ENCODE measurements at places on chromosomes 13 and 19.

- no peak for DNase-seq
These were observed 238.2 kb downstream of the B3GLCT start for GRCh38 chr13:31437975-31438374.

- no peak for DNase-seq
These were observed 1596.6 kb downstream of the SLITRK5 start for GRCh38 chr13:89267734-89268133.

GRCh38 chr19:46783670-46784069 lies 4.7 kb downstream of the SLC1A5 start:
- no peak for DNase-seq

GRCh38 chr13:44471686-44472085 lies 98.1 kb downstream of the SERP2 start:
- no peak for DNase-seq

GRCh38 chr19:33254245-33254824 lies 28.7 kb upstream of the SLC7A10 start:
- DNase-seq: no peak

DNA sequence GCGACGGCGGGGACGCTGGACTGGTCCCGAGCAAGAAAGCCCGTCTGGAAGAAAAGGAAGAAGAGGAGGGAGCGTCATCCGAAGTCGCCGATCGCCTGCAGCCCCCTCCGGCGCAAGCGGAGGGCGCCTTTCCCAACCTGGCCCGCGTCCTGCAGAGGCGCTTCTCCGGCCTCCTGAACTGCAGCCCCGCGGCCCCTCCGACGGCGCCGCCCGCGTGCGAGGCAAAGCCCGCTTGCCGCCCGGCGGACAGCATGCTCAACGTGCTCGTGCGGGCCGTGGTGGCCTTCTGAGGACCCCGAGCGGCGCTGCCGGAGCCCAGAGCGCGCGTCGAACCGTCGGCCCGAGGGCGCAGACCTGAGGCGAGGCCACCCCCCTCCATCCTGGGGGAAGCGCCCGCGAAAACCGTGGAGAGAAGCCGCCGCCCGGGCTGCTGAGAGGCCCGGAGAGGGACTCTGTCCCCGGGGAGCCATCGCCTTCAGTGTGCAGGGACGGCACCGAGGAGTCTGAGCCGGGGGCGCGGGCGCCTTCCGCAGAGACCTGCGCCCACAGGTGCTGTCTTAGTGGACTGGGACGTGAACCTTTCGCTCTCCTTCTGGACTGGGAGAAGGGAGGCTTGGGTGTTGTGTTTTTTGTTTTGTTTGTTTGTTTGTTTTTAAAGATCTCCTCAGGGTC lies 3.5 kb downstream of the IER2 start:
- no peak for DNase-seq

DNA sequence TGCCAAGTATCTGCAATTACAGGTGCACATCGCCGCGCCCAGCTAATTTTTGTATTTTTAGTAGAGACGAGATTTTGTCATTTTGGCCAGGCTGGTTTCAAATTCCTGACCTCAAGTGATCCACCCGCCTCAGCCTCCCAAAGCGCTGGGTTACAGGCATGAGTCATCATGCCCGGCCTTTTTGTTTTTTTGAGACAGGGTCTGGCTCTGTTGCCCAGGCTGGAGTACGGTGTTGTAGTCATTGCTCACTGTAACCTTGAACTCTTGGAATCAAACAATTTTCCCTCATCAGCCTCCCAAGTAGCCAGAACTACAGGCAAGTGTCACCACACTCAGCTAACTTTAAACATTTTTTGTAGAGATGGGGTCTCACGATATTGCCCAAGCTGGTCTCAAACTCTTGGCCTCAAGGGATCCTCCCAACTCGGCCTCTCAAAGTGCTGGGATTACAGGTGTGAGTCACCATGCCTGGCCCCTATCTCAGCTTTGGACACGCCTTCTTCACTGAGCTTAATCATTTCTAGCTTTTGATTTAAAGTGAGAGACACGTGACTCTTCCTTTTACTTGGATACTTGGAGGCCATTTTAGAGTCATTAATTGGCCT lies 4.0 kb upstream of the IRGC start:
- DNase-seq: no peak

DNA sequence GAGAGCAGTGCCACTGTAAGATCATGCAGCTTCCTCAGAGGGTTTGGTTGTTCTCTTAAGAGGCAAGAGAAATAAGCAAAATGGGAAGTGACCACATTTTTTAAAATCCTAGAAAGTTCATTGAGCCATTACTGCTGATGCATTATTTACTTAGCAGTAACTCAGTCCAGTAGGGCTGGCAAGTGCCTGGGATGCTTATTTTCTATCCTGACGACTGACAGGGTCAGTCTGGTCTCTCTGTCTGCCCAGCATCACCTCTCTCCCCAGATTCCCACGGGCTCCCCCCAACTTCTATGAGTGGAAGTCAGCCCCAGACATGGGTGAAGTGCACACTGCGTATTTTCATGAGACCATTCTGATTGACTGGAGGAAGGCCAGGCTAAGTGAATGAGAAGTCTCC lies 10.4 kb downstream of the SHISA2 start:
- DNase-seq: no peak

DNA sequence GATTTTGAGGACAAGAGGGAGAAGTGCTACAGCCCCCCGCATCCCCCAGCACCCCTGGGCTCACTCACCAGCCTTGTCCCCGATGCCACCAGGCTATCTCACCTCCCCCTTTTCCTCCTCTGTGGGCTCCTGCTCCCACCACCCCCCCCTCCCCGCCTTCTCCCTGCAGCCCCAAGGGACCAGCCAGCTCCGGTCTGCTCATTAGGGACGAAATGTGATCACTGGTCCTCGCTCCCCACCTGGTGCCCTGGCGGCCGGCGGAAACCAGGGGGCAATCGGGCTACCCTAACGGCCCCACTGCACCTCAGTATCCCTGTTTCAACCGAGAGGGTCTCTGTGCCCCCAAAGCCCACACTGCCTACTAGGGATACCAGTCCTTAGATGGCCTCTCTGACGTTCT lies 2.7 kb downstream of the GPR4 start:
- no peak for DNase-seq

DNA sequence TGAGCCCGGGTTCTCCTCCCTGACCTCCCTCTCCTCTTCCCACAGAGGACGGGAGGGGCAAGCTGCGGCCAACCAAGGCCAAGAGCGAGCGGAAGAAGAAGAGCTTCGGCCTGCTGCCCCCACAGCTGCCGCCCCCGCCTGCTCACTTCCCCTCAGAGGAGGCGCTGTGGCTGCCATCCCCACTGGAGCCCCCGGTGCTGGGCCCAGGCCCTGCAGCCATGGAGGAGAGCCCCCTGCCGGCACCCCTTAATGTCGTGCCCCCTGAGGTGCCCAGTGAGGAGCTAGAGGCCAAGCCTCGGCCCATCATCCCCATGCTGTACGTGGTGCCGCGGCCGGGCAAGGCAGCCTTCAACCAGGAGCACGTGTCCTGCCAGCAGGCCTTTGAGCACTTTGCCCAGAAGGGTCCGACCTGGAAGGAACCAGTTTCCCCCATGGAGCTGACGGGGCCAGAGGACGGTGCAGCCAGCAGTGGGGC lies 162.2 kb downstream of the KDM4B start:
- DNase-seq: no peak

GRCh38 chr19:50573741-50574461 lies 5.7 kb upstream of the LRRC4B start:
- no peak for DNase-seq

- peak; percentile 63 for DNase-seq
These were observed 17.3 kb downstream of the PLD3 start for GRCh38 chr19:40365613-40366401.

- DNase-seq: no peak
These were observed 40.3 kb downstream of the CDADC1 start for GRCh38 chr13:49287995-49288394.

DNA sequence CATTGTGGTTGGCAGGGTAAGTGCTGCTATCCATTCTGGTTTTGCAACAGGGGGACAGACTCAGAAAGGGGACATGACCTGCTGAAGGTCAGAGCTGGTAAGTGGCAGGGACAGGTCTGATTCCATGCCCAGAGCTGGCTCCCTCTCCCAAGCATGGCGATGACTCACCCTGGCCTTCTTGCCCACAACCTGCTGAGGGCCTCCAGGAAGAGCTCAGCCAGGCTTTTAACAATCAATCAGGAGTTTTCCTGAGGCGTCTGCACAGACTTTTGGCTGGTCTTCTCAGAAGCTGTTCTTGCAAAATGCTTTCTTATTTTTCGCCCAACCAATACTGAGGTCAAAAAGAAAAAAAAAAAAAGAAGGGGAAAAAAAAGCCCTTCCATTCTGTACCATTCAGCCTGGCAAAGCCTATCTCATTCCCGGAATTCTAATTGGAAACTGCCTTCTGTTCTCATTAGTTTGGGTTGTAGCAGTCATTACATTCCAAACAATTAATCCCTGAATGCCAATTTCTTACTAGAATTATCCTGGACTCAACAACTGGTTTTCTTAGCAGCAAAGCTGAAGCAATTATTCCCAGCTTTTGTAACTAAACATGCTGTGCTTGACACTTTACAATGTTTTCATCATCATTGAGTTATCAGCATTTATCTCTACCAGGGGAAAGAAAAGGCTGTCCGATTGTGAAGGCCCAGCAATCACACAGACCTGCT lies 17.7 kb downstream of the SIAH3 start:
- DNase-seq: no peak

DNA sequence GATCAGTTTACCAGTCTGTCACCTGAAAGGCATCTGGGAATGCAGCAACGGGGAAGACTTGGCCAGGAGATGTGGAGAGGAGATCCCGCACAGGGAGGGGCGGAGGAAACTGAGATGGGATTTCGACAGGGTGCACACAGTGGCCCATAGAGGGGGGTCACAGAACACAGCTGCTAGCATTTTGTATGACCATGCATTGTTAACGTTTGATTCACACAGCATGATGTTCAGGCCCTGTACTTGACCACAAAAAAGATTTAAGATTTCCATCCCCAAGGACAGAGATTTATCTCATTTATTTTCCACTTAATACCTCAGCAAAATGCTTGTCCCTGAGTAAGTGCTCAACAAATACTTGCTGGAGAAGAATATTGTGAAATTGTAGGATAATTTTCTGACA lies 63.2 kb downstream of the RAB20 start:
- DNase-seq: no peak

DNA sequence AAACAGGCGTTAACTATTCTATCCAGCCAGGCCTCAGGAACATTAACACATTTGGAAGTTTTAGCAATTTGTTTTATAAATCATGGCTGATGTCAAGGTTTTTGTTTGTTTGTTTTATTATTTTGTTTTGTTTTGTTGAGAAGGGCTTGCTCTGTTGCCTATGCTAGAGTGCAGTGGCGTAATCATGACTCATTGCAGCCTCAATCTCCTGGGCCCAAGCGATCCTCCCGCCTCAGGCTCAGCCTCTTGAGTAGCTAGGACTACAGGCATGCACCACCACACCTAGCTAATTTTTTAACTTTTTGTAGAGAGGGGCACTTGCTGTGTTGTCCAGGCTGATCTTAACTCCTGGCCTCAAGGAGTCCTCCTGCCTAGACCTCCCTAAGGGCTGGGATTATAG lies 28.3 kb downstream of the NUP58 start:
- no peak for DNase-seq

- no peak for DNase-seq
These were observed 318.9 kb downstream of the DLEU7 start for GRCh38 chr13:50524560-50524959.

DNA sequence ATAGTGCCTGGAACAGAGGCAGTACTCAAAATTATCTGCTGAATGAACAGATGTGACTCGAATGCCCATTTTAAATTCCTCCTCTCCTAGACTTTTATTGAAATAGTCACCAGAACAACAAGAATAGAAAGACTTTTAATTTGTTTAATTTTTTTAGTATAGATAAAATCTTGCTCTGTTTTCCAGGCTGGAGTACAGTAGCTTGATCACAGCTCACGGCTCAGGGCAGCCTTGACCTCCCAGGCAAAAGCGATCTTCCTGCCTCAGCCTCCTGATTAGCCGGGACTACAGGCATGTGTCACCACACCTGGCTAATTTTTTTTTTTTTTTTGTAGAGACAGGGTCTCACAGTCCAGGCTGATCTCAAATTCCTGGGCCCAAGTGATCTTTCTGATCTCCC lies 120.9 kb upstream of the FREM2 start:
- no peak for DNase-seq

DNA sequence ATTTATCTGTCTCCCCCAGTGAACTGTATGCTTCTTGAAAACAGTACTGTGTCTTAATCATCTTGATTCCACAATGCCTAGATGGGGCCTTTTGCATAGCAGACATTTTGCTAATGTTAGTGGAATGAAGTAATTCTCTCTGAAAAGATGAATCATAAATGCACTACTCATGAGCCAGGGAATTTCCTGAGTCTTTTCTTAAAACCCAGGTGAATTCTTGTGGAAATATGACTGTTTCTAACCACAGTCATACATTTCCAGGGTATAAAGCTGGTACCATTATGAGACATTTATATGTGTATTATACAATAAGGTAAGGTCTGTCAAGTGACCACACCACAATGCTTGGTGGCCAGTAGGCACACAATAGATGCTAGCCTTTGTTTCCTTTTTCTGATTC lies 5.5 kb upstream of the KCTD4 start:
- DNase-seq: no peak

GRCh38 chr19:36009220-36009619 lies 607 bp upstream of the SYNE4 start:
- DNase-seq: peak; percentile 42

- no peak for DNase-seq
These were observed 201.8 kb upstream of the RFC3 start for GRCh38 chr13:33616130-33616529.
